ENCODE measurements at places on chromosomes 3 and 15.

DNA sequence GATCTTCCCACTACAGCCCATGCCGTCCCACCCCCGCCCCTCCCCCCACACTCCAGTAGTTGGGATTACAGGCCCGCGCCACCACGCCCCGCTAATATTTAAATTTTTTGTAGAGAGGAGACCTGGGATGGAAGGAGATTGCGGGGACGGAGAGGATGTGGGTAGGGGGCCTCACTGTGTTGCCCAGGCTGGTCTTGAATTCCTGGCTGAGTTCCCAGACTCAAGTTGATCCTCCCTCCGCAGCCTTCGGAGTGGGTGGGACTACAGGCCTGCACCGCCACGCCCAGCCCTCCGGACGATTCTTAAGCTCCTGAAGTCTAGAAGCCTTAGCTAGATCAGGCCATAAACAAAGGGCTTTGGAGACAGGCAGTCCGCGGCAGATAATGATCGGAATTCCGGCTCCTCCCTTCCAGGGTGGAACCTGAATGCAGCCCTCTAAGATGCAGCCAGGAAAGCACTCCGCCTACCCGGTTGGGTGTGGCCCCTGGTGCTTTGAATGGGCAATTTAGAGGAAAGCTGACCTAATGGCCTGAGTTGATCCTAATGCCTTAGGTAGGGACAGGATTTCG lies at the start of gene DPPA2:
TSS of gene DPPA2 (minus strand) at position 356 of the 569 bp plus-strand sequence. CDS start 1,975 bp downstream, outside the sequence.
- no peak for DNase-seq

- DNase-seq: no peak
Observed at GRCh38 chr15:28947221-28947674, 61.5 kb downstream of the APBA2 start.

DNA sequence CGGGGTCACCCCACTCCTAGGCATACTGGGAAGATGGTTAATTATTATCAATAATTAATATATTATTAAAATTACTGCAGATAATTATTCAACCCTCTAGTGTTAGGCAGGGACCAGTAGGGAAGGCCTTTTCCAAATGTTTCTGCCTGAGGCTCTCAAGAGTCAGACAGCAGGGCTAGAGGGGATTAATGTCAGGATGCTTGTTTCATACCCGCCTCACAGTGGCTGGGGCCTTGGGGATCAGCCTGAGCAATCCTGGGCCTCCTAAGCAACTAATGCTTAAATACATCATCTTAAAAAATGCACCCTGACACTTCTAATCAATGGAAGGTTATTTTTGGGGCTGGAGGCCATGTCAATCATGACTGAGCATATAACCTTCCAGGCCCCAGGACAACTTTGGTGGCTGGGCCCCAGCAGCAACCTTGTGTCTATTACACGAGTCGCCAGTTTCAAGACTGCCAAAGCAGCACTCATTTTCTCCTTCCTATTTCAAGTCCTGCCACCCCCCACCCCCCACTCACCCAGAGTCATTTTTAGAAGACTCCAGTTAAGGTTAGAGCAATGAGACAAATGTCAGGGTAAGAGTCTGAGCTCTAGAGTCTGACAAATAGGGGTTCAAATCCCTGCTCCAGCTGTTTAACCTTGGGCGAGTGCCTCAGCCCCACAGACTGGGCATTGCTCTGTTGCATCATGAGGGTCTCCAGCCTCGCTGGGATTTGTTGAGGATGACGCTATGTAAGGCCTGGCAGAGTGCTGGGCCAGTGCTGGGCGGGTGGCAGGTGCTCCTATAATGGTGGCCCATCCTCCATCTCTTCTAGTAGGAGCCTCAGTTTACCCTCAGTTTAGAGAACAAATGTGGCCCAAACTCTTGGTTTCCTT lies 6.1 kb downstream of the AMOTL2 start:
- DNase-seq: no peak

DNA sequence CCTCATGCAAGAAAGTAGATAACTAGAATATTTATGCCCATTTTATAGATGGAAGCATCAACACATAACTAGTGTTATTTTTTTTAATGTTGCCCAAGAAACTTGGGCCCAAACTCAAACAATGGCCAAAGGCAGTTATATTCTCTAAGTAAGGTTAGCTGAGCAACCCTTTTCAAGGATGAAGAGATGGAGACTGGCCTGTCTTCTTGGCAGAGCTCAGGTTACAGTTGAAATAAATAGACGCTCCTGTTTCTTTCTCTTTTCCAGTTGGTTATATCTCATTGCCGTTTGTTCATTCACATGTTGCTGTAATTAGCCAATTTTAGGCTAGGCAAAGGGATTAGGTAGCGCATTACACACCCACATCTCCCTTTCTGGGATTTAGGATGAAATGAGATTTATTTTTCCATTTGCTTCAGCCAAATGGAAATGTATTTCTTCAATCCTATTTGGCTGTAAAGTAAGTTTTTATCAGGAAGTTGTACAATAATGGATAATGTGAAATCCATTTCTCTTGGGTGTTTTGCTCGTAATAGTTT lies 93.2 kb downstream of the CMSS1 start:
- DNase-seq: no peak

DNA sequence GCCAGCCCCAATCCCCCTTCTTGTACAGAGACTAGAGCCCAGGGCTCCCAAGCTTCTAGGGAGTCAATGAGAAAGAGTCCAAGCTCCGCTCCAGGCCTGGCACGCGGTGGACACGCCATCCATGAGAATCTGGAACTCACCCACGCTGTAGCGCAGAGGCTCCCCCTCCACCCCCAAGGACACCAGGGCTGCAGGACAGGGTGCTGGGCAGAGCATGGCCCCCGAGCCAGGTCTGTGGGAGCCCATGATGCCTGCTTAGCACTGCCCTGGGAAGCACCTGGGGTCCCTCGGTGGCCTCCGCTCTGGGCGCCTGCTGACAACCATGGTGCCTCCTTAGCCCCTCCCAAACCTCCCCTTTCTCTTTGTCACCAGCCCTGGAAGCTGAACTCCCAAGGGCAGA lies 28.5 kb downstream of the ACSBG1 start:
- DNase-seq: no peak

- DNase-seq: no peak
Observed at GRCh38 chr3:158160958-158161357, 51.1 kb downstream of the RSRC1 start.

- DNase-seq: no peak
Observed at GRCh38 chr3:46300461-46300789, 53.5 kb upstream of the CCR2 start.

- no peak for DNase-seq
Observed at GRCh38 chr3:43166406-43166805, 60.5 kb upstream of the POMGNT2 start.

GRCh38 chr3:62131620-62132019 lies 241.7 kb downstream of the FEZF2 start:
- no peak for DNase-seq

DNA sequence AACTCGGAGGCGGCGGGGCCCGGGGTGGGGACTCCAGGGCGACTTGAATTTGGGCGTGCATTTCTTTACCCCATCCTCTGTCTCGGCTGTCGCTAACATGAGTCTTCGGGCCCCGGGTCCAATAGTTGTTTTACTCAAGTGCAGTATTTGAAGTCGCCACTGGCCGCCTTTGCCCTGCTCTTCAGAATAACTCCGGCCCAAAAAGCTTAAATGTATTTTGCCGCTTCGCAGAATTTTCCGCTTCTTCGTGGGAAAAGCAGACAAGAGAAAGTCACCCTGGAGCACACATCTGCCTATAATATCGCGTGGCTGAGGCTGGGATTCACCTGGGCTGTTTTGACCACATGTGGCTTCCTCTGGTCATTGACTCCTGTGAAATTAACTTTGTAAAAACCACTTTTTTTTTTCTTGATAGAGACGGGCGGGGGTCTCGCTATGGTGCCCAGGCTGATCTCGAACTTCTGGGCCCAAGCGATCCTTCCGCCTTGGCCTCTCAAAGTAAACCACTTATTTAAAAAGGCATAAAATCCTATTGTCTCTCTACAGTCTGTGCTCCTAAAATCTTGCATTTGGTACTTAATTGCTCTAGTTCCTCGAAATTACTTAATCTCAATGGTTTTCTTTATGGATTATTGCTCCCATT lies 676 bp downstream of the CNOT10 start:
- DNase-seq: no peak

DNA sequence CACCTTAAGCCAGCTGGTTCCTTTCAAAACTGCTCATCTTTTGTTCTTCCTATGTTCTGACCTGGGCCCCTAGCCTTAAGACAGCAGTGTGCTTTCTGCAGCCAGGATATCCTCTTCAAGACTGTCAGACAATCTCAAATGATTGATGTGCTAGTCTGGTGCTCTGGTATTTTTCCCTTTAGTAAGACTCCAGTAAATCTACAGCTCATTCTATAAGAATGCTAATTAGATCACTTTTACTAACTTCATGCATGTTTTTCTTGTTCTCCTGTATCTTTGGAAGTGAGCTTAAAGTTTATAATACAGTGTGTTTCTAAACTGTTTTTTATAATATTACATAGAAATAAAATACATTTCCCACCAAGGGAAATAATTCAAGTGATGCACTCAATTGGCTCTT lies 220.9 kb upstream of the NANOGP8 start:
- no peak for DNase-seq

GRCh38 chr3:45497963-45498362 lies 96.6 kb upstream of the LIMD1 start:
- DNase-seq: no peak

DNA sequence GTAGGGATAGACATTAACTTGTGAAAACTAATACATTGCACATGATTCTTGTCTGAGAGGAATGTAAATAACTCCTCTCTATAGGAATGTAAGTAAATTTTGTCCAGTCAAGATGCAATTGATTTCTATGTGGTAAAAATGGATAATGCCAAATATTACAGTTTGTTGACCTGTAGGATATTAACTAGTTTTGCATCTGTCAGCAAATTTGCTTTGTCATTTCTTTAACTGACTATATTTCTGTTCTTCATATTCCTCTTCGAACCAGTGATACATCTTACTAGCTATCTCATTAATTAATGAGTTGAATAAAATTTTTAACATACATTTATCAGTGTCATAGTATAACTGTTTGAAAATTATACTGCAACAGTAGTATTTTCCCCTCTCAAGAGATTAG lies 80.4 kb downstream of the EDEM1 start:
- DNase-seq: no peak

GRCh38 chr3:94336046-94336753 lies 273.3 kb downstream of the NSUN3 start:
- no peak for DNase-seq

Measured in CD14-positive monocyte (primary cell).